ENCODE measurements at places on chromosomes 2 and 18.

GRCh38 chr2:189109921-189110397 lies 69.6 kb downstream of the COL5A2 start:
- no peak for DNase-seq

- DNase-seq = no peak
Measured at GRCh38 chr2:219658874-219659273, 31.4 kb downstream of the SLC4A3 start.

- no peak for DNase-seq
Measured at GRCh38 chr2:223811757-223812156, 25.6 kb downstream of the AP1S3 start.

- no peak for DNase-seq
Measured at GRCh38 chr2:214217599-214217998, 193.3 kb upstream of the VWC2L start.

DNA sequence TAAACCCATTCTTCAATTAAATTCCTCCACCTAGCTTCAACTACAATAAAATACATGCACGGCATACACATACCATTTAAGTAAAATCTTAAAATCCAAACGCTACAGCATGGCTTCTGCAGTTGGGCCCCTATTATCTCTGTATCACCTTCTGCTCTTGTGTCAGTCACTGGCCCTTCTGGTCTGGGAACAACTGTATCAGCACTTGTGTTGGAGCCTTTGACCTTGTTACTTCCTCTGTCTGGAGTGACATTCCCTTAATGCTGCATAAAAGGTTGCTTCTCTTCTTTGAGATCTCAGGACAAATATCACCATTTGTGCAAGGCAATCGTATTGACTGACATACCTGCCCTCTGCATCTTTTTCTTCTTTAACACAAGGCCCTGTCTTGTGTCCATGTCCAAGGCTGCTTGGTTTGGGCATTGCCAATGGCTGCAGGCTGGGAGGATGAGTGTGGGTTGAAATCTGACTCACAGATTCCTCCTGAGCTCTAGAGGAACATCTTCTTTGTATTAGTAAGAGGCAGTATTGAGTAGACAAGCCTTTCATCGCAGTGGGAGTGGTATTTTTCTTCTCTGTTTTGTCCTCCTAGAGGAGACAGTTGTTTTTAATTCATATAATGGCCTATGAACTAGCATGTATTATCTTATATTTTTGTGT lies 267.8 kb upstream of the TRIB2 start:
- DNase-seq = no peak

DNA sequence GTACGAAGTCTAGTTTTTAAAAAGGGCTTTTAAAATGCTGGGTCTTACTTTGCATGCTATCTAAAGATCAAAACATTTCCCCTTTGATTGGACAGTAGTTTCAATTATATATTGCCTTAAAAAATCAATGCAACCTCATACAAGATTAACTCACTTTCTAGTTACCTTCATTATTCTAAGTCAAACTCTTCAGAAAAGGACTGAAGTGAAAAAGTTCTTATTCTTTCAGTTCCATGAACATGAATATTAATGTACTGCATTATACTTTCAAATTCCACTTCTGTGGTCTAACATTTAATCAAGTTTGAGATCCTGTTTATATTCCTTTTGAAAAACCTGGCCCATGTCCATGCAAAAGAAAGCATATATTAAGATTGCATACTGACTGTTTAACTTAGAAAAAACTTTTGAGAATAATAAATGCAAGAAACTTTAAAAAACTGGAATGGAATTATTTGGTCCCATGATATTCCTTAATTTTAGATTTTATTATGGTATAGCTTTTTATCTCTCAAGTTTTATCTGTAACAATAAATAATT lies 11.2 kb upstream of the ENOSF1 start:
- no peak for DNase-seq

GRCh38 chr2:123366239-123366837 lies 658.7 kb upstream of the CNTNAP5 start:
- no peak for DNase-seq

DNA sequence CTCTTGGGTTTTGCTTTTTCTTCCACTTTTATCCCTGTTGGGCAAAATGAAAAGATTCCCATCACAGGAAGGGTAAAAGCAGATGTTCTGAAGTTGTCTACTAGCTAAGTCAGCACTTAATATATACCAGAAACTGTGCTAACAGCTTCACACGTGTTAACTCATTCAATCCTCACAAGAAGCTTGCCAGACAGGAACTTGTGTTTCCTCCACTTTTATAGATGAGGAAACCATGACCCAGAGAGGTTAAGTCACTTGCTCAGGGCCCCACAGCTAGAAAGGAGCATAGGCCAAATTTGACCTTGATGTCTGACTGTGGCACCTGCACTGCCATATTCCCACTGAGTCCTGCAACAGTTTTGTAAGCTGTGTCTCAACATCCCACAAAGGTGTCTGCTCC lies 76.8 kb upstream of the EPC2 start:
- no peak for DNase-seq

DNA sequence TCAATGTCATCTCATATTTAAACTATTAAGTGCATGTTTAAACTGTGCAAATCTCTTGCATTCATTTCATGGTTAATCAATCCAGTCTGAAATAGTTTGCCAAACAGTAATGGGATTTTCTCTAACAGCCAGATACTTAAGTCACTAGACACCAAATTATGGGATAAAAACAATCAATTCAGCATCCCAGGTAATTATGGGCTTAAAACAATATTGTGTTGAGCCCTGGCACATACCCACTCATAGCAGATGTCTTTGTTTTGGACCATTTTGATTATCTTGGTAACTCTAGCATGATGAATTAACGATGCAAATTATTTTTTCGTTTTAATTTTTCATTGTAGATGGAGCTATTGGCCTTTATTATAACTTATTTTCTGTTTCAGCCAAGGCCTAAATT lies 118.5 kb upstream of the CD302 start:
- no peak for DNase-seq

GRCh38 chr18:8890957-8891464 lies 185.7 kb downstream of the MTCL1 start:
- DNase-seq = no peak

DNA sequence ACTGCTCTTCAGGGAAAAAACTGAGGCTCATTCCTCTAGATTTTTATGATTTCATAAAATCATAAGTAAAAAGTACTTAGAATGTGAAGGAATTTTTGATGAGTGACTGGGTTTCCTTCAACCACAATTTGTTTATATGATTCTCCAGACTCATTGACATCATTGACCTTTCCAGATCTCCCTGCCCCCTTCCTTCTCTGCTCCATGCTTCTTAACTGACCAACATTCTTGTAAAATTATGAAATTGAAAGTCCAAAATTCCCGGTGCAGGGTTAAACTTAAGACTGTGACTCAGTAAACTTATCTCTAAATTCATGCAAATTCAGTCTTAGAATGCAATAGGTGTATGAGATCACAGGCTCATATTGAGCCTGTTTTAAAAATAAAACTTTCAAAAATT lies 648.9 kb downstream of the TDRD15 start:
- DNase-seq = no peak

GRCh38 chr2:55224761-55225261 lies 7.3 kb downstream of the CLHC1 start:
- DNase-seq = no peak

GRCh38 chr2:11154016-11154922 lies 998 bp upstream of the SLC66A3 start:
- DNase-seq = peak; percentile 4

DNA sequence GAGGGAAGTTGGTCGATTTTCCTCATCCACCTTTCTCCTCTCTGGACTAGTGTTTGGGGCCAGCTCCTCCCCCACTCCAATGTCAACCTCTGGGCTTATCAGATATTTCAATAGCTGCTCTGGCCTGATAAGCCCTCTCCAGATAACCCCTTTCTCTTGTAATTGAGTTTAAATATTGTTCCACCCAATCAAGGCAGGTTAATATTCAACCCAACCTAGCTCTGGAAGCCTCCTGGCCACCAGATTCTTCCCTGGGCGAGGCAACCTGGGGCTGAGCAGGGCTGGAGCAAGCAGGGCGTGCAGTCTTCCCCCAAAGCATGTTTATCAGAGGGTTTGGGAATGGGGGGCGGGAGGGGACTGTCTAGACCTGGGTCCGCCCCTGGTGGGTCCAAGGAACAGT lies 73.8 kb downstream of the TFCP2L1 start:
- no peak for DNase-seq

DNA sequence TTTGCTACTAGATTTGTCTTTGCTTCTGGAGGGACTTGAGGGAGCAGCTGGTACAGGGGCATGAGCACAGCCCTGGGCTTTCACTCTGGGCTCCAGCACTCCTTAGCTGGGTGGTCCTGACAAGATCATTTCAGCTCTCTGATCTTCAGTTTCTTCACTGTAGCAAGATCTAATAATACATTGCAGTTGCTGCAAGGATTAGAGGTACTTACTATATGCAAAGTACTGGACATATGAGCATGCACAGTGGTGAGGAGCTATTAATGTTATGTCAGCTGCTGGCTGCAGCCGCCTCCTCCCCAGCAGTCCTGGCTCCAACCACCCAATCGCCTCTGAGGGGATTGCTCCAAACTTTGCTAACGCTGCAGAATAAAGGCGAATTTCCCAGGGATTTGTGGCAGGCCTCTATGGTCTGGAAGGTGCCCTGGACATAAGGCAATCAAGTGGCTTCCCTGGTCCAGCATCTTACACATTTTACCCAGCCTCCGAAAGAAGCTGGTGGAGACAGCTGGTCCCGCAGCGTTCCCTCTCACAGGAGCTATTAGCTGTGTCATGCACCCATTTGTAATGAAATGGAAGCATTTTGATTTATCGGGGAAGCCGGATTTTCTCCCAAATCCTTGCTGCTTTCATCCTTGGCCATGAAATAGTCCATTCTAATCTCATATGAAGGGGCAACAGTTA lies 96.7 kb downstream of the RHOB start:
- DNase-seq = no peak

GRCh38 chr2:25374827-25375226 lies 33.1 kb upstream of the DNMT3A start:
- no peak for DNase-seq

DNA sequence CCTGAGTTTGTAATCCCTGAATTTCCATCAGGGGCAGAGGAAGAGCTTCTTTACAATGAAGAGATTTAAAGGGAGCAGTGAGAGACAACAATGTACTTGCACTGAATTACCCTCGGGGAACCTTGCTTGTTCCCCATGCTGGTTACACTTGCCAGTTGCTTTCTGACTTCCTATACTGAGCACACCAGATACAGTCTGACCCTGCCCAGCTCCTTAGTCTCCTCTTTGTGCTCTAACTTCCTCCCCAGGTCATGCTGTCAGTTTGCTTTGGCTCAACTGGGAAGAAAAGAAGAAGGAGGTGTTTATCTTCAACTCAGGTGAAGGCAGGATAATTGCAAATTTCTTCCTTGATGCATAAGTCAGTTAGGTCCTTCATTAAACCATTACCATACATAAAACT lies 658.4 kb downstream of the NYAP2 start:
- no peak for DNase-seq

DNA sequence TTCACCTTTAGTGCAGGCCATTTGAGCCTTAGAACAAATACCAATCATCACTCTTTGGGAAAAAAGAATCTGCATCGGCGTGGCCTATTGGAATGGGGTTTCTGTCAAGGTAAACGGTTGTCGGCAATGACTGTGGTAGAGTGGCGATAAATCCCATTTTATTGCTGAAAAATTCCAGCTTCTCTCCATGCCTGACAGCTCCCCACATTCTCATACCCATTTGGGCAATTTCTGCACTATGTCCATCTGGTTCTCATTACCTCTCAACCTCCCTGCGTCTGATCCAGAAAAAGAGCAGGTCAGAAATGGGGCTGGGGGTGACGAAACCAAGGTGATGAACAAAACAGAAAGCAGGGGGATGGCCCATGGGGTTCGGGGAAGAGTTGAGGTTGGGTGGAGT lies 254.0 kb downstream of the MEIS1 start:
- DNase-seq = no peak

GRCh38 chr2:219186754-219187456 lies 8.8 kb downstream of the RETREG2 start:
- DNase-seq = no peak

DNA sequence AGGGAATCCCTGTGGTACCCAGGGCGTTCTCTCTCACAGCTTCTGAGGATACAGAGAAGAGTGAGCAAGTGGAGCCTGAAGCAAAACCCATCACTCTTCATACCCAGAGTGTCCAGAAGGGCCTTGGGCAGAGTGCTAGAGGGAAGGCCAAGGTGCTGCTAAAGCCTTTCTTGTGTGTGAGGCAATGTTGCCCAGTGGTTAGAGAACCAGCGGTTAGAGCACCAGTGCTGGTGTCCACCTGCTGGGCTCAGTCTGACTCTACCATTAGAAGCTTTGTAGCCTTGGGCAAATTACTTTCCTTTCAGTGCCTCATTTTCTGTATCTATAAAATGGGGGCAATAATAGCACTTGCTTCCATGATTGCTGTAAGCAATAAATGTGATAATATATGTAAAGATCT lies 210.5 kb upstream of the SKOR2 start:
- DNase-seq = no peak

Measured in stimulated activated CD8-positive, alpha-beta memory T cell treated with anti-CD3 and anti-CD28 coated beads, Interleukin-15, amount 100 ng/mL, for 48 hours (primary cell).